WERI-Rb-1 (cell line): ENCODE measurements at places on chromosomes 1 and 21.

GRCh38 chr1:196144588-196144987 lies 463.7 kb downstream of the KCNT2 start:
- DNase-seq, result no peak

DNA sequence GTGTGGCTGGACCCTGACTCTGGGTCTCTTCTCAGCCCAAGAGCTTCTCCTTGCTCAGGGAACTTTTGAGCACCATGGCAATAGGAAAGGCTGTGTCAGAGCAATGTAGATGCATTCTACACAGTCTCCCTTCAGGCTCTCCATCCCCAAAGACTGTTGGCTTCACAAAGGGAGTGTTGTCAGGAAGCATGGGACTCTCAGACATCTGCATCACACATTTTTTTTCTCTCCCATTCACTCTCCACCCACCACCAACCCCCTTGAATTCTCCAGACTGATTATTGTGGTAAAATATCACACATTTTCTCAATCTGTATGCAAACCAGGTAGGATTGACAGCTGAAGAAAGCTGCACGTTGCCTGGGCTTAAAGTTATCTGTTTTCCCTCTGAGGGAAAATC lies 105.4 kb upstream of the WARS2 start:
- no peak for DNase-seq

DNA sequence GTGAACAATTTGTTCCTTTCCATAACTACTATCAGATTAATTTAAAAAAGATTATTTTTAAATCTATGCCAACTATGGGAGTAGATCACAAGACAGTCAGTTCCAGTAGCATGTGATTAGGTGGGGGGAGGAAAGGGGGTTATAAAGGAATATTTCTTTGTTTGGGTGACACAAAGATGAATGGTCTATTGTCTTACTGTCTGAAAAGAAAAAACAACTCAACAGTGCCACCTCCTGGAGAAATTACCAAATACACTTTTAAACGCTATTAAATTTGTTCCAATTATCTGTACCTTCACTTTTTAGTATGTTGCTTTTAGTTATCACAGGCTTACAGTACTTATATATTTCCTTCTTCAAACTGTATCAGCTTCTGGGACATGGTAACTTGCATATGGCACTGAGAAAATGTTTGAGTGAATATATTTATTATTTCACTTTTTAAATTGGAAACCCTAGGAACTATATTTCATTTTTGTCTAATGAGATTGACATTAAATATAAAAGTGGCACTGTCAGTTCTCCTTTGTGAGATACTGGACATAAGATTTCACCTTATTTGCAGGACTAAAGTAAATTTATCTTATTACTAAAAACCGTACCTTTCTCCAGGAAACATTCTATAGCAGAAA lies 1.7 kb upstream of the SORT1 start:
- DNase-seq, result peak; percentile 16

DNA sequence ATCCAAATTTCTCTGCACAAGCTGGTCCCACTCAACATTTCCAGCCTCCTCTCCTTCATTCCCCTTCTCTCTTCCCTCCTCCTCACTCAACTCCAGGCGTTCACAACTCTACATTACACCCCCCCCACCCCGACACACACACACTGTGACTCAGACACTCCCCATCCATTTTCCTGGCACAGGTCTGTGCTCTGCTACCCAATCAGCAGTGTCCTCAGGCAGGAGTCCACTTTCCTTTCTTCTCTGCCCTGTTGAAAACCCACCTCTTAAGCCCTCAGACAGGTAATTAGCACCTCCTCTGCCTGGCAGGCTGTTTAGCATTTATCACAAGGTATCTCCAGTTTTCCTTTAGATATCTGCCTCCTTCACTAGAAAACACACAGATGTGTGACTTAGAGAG lies 8.8 kb upstream of the LMX1A start:
- no peak for DNase-seq

GRCh38 chr1:207031632-207032264 lies 808 bp downstream of the C1orf116 start:
- no peak for DNase-seq

GRCh38 chr1:55472784-55473183 lies 257.6 kb upstream of the USP24 start:
- no peak for DNase-seq

DNA sequence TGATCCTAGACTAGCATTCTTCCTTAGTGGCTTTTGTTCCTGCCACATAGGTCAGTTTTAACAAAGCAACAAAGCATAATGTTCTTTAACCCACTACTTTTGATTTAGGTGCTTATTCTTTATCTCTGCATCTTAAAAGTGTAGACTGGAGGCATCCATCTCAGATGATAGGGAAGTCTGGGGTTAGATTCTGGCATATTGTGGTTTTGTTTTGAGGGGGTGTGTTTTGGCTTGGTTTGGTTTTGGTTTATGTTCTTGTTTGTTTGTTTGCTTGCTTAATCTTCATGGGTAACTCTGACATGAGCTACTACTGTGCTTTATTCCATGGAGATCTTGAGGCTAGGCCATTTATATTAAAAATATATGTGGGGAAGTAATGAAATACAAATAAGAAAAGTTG lies 40.3 kb upstream of the MYOCOS start:
- DNase-seq, result no peak

- no peak for DNase-seq
Observed at GRCh38 chr1:201418461-201418860, 3.1 kb downstream of the TNNI1 start.
